Transverse colon (tissue), 4 donors: ENCODE measurements at places on chromosomes 7 and 10. TPM values are rescaled to one million over a fixed set of nuclear protein-coding genes. Genes with fewer than 3 reads are reported as not detected.

DNA sequence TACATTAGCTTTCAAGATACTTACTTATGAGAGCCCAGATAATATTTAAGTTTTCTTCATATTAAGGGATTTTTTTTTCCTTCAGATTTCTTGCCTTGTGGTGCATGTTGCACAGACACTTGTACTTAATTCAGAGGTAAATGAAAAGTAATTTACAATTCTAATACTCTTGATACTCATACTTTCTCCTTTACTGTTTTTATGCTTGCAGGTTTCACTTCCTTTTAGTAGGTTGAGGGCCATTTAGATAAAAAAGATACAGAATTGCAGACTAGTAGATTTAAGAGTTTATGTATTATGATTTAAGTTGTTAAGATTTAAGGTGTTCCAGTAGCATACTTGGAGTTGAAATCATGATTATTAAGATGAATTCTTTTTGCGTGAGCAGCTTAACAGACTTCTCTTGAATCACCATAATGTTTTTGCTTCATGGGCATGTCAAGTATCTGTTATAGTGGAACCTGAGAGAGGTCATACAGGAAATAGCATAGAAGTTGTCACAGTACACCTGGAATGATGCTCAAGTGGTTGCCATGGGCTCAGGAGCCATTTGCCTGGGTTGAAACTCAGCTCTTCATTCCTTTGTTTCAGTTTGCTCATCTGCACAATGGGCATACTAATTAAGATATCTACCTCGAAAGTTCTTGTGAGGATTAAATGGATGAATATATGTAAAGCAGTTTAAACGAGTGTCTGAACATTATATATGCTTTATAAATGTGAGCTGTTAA, 174.8 kb upstream of the PRPS1L1 start:
- DNase-seq = no peak

DNA sequence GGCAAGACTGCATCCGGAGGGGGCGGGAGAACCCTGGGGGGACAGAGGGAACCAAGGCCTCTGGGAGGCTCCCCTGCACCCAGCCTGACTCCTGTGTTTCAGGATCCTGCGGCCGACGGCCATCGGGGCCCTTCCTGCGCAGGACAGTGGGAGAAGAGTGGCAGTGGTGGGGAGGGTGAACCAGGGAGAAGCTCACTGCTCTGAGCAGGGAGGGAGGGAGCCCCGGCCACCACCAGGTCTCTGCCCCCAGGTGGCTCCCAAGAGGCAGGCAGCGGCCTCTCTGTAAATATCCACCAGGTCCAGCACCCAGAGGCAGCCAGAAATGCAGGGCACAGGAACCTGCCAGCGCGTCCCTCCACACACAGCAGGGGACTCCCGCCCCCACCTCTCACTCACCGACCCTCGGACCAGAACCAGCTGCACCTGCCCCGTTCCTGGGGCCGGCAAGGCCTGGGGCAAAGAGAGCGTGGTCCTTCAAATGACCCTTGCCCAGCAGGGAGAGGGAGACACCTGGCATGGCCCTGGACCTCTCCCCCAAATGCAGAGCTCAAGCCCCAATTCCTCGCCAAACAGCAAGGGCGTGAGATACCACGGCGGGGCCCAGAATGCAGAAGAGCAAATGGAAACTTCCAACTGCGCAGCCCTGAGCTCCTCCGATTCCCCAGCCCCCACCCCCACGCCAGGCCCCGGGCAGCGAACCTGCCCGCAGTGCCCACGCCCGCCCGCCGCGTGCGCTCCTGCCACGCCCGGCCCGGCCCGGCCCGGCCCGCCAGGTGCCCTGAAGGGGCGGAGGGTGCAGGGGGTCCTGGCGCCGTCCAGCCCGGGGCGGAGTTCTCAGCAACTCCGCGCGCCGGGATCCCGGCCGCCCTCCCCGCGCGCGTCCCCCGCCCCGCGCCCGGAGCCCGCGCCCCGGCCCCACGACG, 805 bp downstream of the RASGEF1A start:
- DNase-seq = peak; percentile 14

- DNase-seq = no peak
These were observed 253.1 kb upstream of the MTPN start for GRCh38 chr7:136230210-136230609.

- DNase-seq = no peak
These were observed 91.7 kb upstream of the ZMIZ1 start for GRCh38 chr10:78976825-78977755.

- DNase-seq = no peak
These were observed 26.4 kb downstream of the FBXW4 start for GRCh38 chr10:101668566-101668965.

GRCh38 chr10:71187600-71187999, 24.8 kb upstream of the UNC5B start:
- no peak for DNase-seq

DNA sequence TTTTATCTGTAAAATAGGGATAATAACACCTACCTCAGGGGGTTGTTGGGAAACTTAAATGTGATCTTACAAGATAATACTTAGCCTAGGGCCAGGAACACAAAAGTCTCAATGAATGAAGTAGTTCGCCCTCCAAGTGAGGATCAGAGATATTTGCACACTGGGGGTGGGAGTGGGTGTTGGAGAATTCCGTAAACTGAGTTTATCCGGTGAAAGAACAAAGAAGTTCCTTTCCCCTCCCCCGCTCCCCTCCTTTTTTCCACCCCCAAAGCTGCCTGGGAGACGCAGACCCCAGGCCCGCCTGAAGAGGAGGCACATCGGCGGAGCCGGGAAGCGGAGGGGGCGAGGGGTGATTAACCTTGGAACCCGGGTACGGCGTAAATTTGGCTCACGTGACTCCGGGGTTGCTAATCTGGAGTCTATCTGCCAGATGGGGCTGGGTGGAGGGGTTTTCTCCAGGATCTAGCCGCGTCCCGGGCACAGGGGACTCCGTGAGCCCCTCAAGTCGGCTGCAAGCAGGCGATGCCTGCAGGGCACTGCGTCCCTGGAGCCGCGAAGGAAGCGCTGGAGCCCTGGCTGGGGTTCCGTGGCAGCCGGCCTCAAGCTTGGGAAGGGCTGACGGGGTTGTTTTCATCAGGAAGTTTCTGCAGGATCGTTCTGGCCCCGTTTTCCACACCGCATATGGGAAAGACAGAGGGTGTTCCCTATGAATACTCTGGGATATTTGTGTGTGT, 1.4 kb upstream of the PODXL start:
- peak; percentile 18 for DNase-seq

GRCh38 chr10:16470747-16471146, 33.9 kb downstream of the PTER start:
- no peak for DNase-seq

DNA sequence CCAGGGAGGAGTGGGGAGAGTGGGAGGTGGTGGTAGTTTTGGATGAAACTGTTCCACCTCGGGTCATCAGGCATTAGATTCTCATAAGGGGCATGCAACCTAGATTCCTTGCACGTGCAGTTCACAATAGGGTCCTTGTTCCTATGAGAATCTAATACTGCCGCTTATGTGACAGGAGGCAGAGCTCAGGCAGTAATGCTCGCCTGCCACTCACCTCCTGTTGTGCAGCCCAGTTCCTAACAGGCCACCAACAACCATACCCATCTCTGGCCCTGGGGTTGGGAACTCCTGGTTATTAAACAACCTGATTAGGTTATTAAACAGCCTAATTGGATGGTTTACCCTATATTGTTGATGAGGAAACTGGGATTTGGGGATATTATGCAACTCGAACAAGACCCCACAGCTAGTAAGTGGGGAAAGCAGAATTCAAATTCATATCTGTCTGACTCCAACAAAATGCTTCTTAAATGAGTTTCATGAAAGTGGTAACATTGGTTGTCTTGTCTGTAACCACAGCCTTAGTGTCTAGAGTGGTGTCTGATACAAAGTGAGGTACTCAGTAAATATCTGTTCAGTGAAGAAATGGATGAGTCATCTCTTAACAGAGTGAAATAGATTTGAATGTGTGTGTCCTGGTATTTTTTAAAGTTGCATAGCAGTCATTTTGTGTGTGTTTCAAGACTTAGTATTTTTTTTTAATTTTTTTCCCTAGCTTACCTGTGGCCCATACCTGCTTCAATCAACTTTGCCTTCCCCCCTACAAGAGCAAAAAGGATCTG, 101.6 kb downstream of the HECTD2 start:
- DNase-seq = no peak

- no peak for DNase-seq
These were observed 246.9 kb downstream of the AHR start for GRCh38 chr7:17545348-17545747.

- no peak for DNase-seq
These were observed 3.7 kb downstream of the SUFU start for GRCh38 chr10:102507521-102507920.

MMD2 gene
- not detected for total RNA-seq

H2BK1 gene
- total RNA-seq = not detected

PILRA gene
- total RNA-seq = 4.9 TPM

CTAGE8 gene
- total RNA-seq = 6.4 TPM

ASB10 gene
- not detected for total RNA-seq

STEAP4 gene
- 3.8 TPM for total RNA-seq
